Bronchial epithelial cell (primary cell): ENCODE measurements at places on chromosomes 2 and 18. TPM values are rescaled to one million over a fixed set of nuclear protein-coding genes. Genes with fewer than 3 reads are reported as not detected.

DNA sequence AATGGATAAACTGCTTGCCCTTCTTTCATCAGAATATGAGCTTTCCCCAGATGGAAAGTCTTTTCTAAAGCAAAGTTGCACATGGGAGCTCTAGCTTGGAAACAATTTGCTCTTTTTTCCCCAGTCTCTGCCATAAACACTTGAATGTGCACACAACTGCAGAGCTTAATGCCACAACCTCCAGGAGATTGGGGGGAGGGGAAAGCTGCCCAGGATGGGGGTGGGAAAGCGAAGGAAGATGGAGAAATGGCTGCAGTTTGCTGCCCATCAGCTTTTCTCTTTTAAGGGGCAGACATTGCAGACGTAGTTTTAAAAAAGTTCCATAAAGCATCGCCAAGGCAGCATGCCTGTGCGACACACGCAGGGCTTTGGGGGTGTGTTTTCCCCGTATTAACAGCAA lies 1.5 kb downstream of the ACKR3 start:
- no peak for DNase-seq

RDH14 gene
- 15.6 and 18.2 TPM in 2 replicates for total RNA-seq

CREG2 gene
- 0.26 and 0.38 TPM in 2 replicates for total RNA-seq

NDC80 gene
- total RNA-seq: 0.26 and 0.51 TPM in 2 replicates

GRCh38 chr2:105732955-105733607 lies 11.6 kb upstream of the NCK2 start:
- no peak for DNase-seq

GRCh38 chr18:10121786-10122515 lies 208.1 kb downstream of the VAPA start:
- DNase-seq: peak; percentile 81

DNA sequence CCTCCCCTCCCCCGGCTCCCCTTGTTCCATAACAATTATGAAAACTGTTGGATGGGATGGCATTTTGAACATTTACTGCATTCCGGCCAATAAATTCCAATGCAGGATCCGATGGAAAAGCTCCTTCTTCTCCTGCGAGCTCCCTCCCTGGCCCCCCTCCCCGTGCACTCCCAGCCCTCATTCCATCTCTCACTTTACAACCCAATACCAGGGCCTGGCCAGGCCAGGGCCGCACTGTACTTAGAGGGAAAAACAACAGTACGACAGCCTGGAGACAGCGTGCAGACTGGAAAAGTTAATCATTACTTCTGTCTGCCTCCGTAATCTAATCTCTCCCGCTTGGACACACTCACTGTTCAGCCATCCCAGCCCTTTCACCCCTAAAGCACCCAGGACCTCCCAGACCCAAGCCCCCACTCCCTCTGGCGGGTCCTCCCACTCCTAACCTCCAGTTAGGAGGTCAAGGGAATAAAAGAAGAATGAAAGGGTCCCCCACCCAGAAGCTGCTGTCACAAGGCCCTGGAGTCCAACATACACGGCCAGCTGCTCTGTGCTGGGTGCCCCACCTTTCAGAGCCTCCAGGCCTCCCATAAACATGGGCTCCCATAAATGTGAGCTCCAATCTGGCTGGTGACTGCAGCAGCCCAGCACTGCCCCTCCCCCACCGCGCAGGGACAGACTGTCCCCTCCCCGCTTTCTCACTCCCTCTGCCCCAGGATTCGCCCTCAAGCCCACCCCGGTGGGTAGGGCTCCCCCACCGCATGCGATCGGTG lies 20.6 kb downstream of the SMAD7 start:
- no peak for DNase-seq

SLC9A4 gene
- total RNA-seq: under 0.01 and 0.13 TPM in 2 replicates

GRCh38 chr2:73766349-73766748 lies 13.6 kb downstream of the DUSP11 start:
- DNase-seq: no peak

GRCh38 chr2:26471289-26471688 lies 6.6 kb downstream of the OTOF start:
- no peak for DNase-seq

TUBB8B gene
- total RNA-seq: not detected in 2 replicates

DNA sequence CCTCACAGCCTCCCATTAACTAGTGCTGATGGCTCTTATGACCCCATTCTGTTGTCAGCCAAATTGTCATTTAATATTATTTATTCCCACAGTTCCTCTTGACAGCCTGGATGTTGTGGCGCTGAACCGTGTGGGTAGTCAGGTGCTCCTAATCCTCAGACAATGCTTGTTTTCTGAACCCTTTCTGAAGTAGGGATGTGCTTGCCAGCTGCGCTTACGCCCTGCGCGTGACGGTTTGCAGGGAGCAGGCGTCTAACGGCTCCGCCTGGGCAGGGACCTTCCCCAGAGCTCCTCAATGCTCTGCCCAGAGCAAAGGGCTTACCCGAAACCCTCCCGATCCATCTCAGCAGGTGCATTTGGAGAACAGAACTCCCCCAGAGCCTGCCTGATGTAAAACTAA lies 358.2 kb upstream of the MYT1L start:
- DNase-seq: no peak

GRCh38 chr2:105383432-105384166 lies 15.3 kb downstream of the FHL2 start:
- DNase-seq: no peak

- peak; percentile 73 for DNase-seq
These were observed 7.3 kb downstream of the ACMSD start for GRCh38 chr2:134845719-134846118.

DNA sequence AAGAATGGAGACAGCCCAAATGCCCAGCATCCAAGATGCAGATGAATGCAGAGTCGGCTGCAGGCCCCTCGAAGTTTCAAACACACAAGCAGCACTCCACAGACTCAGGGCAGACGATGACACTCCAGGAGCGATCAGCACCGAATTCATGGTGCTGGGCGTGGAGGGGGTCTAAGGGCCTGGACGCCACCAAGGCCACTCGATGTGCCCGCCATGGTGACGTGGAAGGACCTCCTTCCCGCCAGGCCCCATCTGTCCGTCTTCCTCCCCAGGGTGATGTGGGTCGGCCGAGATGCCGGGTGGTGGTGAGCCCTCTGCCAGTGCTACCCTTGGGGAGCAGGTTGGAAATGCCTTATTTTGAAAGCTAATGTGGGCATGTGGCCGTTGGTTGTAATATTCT lies 9.4 kb downstream of the KIF1A start:
- DNase-seq: no peak

GRCh38 chr2:6784291-6784690 lies 81.4 kb downstream of the CMPK2 start:
- DNase-seq: peak; percentile 9

GRCh38 chr2:143158551-143159485 lies 29.6 kb downstream of the ARHGAP15 start:
- no peak for DNase-seq

GRCh38 chr18:41872206-41872605 lies 82.8 kb upstream of the PIK3C3 start:
- DNase-seq: no peak

GRCh38 chr2:126771094-126771493 lies 115.1 kb downstream of the GYPC start:
- no peak for DNase-seq

GRCh38 chr18:76708071-76708721 lies 114.2 kb upstream of the ZNF236 start:
- no peak for DNase-seq

- no peak for DNase-seq
These were observed 10.7 kb upstream of the THNSL2 start for GRCh38 chr2:88159481-88159880.

DNA sequence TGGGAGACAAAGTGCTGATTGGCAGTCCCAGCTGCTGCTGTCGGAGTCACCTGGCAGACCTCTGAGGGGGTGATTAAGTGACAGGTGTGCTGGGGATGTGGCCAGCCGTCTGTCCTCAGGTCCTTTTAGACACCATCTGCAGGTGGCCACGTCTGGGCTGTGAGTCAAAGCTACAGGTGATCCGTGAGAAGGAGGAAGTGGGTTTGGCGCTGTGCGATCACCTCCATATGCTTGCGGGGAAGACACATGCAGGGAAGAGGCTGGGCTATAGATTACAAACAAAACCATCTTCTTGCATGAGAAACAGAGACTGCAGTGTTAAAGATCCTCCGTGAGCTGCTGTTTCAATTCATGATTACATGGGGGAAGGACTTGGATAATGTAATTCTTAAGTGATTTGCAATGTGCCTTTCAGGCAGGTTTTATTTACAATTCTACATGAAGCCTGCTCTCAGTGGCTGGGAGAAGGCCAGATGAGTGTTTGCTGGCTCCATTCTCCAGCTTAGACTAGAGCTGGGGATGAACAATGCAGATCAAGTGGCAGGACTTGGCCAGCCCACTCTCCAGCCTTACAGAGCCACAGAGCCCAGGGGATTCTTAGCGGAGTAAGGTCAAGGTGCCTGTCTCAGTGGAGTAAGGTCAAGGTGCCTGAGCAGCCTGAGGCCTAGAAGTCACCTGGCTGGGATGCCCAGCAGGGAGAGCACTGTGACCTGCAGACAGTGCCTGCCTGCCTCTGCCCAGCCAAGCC lies 87.8 kb downstream of the LYPD1 start:
- peak; percentile 68 for DNase-seq

DNAJB2 gene
- 57.6 and 60.0 TPM in 2 replicates for total RNA-seq

- no peak for DNase-seq
These were observed 8.9 kb upstream of the POU3F3 start for GRCh38 chr2:104844807-104845551.

- DNase-seq: peak; percentile 98
These were observed 22.5 kb upstream of the SIGLEC15 start for GRCh38 chr18:45802814-45803492.

DNA sequence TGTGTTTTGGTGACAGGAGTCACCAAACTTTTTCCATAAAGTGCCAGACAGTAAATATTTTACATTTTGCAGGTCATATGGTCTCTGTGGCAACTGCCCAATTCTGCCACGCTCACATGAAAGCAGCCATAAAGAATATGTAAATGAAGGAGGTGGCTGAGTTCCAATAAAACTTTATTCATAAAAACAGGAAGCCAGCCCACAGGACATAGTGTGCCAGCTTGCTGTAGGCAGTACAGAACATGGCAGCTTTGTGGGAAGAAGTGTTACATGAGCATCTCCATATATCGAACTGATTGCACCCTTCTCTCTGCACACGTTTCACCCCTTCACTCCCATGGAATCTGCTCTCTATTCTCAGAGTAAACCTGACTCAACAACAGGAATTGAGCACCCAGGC lies 10.2 kb downstream of the ASB18 start:
- DNase-seq: no peak

- DNase-seq: no peak
These were observed 40.7 kb upstream of the GALR1 start for GRCh38 chr18:77208964-77209363.

- DNase-seq: no peak
These were observed 131.5 kb upstream of the ACVR2A start for GRCh38 chr2:147713349-147713748.

GRCh38 chr18:77131100-77131651 lies 1.4 kb downstream of the MBP start:
- DNase-seq: no peak

SLC9A2 gene
- under 0.01 and 0.13 TPM in 2 replicates for total RNA-seq

CCDC102B gene
- total RNA-seq: 1.6 and 2.2 TPM in 2 replicates

ZBTB7C gene
- total RNA-seq: under 0.01 and 1.2 TPM in 2 replicates
